ENCODE measurements at places on chromosomes 4 and X.

DNA sequence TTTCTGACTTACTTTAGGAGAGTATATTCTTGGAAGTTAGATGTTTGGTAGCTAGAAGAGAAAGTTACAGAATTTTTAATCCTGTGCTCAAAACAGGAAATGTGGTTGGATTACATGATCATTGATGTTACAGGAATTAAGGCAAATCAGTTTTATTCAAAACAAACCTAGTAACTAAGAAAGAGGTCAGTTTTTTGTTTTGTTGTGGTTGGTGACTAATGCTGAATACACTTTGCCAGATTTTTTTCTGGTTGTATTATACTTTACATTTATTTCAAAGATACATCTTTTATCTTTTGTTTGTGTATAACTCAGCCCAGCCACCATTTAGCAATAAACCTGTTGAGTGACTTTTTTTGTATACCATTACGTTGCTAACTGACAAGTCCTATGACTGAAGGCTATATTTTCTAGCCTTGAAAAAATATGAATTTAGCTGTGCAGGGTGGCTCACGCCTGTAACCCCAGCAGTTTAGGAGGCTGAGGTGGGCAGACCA, 116.7 kb downstream of the KLHL8 start:
- DNase-seq = no peak

- no peak for DNase-seq
Observed at GRCh38 chr4:28654618-28655017, 1794.0 kb downstream of the STIM2 start.

GRCh38 chrX:16869393-16870094, 618 bp downstream of the RBBP7 start:
- peak; percentile 73 for DNase-seq

- DNase-seq = no peak
Observed at GRCh38 chr4:147328756-147329446, 152.0 kb upstream of the EDNRA start.

DNA sequence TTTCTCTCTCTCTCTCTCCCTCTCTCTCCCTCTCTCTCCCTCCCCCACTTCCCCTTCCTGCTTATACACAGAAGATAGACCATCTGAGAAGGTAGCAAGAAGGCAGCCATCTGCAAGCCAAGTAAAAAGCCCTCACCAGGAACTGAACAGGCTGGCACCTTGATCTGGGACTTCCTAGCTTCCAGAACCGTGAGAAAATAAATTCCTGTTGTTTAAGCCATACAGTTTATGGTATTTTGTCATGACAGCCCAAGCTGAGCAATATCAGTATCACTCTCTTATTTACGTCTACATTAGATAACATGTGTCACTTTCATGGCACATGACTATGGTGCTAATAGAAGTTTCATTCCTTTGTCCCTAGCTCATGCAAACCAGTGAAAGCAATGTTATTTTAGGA, 581.1 kb downstream of the INPP4B start:
- no peak for DNase-seq

DNA sequence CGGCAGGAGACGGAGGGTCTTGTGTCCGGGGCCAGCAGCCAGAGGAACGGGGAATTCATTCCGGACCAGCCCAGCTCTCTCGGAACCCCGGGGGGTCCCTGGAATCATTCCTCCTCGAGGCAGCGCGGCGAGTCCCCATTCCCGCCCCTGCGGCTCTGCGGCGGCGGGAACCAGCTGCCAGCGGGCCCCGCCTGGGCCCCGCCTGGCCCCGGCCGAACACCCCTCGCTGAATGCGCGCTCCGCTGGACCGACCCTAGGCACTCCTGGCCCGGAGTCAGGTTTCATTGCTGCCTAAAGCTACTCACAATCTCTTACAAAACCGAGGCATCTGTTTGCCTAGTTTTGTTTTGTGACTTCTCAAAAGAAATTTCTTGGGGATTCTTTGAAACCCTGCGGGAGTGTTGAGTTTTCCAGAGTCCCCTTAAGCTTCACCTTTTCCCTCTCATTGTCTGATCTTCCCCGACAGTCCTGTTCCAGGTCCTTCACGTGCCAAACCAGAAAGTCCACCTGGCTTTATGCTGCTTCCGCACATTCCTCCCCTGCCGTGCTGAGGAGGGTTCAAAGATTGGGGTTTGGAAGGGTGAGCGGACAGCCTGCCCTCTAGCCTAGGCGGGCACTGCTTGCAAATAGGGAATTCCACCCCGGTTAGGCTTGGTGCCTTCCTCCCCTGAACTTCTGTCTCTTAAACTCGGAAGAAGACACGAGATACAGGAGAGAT, 789 bp downstream of the ARHGAP10 start:
- peak; percentile 22 for DNase-seq

GRCh38 chrX:35340465-35340864, 397.9 kb downstream of the FAM47B start:
- DNase-seq = no peak

GRCh38 chrX:136271300-136271699, 20.1 kb upstream of the MAP7D3 start:
- DNase-seq = no peak

DNA sequence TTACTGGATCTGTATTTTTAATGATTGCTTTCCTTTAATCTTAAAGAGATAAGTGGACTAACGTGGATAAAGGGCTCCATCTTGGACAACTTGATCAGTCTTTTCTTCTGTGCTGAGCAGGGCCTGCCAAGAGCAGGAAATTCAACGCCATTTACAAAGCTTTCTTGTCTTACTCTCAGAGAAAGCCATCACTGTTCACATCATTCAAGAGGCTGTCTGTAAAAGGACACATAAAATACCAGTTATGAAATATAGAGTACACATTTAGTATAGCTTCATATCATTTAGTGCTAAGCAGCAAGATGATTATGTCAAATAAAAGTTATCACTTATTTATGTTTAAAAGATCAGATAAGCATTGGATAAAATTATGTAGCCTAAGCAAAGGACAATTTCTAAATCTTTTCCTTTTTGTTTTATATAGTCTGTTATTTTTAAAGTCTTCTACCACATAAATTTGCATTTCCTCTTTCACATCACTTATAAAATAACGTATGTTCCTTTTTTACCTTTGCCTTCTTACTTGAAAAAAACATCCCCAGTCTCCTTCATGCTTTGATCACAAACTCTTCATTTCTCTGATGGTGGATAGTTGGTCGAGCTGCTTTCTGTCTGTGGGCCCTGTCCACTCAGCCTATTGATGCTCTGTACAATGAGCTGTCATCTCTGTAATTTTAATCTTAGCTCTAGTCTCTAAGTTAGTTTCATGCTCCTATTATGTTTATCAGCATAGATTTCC, 2.1 kb upstream of the CCNG2 start:
- DNase-seq = peak; percentile 17

DNA sequence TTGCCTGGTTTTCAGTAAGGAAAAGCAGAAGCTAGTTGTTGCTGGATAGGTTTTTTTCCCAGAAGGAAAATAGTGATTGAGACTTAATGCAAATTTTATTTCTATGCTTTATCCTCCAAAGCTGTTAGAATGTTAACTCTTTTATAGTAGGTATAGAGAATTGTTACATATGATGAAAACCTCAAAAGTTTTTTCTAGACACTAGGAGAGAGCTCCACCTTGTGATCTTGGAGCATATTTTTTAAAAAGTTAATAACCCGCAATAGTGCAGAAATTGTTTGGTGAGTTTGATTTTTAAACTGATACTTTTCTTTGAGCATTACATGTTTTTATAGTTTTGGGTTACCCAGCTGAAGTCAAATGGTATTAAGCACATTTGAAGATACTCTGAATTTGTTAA, 56.5 kb downstream of the STAG2 start:
- DNase-seq = no peak

DNA sequence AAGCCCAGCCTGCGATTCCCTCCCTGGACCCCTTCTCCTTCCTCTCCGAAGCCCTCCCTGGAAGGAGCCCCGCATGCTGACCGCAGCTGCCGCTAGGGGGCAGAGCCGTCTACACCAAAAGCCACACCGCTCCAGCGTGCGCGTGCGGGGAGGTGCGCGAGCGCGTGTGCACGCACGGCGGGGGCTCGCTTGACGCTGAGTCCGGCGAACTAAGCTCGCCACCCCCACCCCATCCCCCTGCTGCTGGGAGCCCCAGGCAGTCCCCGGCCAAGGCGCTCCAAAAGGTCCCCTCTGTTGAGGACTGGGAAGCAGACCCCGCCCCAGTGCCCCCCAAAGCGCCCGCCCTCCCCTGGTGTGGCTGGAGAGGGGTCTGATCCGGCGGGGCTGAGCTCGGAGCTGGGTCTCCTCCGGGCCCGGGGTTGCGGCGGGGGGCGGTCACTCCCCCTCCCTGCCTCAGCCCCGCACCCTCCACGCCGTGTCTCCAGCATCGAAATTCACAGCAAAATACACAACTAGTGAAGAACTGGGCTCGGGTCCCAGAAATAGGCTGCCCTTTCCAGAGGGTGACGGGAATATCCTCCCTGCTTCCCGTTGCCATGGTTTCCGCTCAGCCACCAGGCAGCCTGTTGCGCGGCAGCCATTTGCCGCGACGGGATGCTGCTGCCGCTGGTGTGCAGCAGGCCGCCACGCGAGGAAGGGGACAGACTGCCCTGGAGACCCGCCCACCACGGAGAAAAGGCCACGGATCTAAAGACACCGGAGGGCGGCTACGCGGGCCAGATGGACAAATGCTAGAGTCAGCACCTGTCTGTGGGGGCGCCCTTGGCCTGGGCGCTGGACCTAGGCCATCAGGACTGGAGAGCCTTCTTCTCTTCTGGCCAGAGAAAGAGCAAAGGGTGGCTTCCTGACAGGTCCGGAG, 11.2 kb upstream of the CCNQ start:
- DNase-seq = peak; percentile 66

- peak; percentile 43 for DNase-seq
Observed at GRCh38 chrX:19544693-19545305, 29.5 kb upstream of the MAP3K15 start.

DNA sequence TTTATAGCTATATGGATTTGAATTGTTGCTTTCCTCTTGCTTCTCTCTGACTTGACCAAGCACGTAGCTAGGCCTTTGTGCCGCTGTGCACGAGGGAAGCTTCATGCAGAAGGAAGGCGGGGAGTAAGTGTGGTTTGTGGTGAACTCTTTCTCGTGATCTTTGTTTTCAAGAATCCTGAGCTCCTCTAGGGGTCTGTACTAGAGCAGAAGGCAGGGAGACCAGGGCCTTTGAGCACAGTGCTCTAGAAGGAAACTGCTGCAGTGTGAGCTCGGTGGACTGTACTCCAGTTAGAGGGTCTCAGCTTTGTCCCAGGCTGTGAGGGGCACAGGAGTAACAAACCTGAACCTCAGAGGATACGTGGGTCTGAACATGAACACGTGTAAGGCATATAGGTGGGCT, 49.0 kb downstream of the AGA start:
- no peak for DNase-seq

- no peak for DNase-seq
Observed at GRCh38 chr4:105140684-105141490, 5.8 kb upstream of the TET2 start.

DNA sequence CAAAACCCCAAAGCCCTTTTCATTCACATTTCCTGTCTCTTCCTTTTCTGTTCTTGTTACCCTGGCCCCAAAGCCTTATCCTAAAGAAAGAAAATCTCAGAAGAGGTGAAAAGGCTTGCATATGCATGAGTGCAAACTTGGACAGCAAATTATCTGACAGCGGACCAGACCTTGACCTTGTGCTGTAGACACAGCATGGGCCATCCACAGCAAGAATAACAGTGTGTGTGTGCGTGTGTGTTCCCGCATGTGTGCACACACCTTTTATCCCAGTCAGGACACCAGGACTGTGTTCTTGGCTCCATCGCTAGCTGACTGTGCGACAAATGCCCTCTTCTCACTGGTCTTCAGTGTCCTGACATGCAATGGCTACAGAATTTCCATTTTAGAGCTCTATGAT, 35.3 kb downstream of the ZBTB49 start:
- DNase-seq = no peak
